Left forelimb (tissue), 1 donor: ENCODE measurements at places on chromosomes 5 and 9.

- DNase-seq, result no peak
Observed at GRCh38 chr9:78363221-78363620, 66.3 kb downstream of the PSAT1 start.

DNA sequence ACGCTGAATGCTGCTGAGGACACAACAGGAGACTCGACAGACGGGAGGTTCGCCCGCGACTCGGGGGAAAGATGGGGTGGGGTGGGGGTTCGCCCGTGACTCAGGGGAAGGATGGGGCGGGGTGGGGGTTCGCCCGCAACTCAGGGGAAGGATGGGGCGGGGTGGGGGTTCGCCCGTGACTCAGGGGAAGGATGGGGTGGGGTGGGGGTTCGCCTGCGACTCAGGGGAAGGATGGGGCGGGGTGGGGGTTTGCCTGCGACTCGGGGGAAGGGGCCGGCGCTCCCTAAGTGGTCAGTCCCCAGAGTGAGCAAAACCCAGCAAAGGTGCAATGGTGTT lies 2.2 kb downstream of the LCN6 start:
- no peak for DNase-seq

- no peak for DNase-seq
Observed at GRCh38 chr9:114525513-114525912, 20.2 kb upstream of the WHRN start.

DNA sequence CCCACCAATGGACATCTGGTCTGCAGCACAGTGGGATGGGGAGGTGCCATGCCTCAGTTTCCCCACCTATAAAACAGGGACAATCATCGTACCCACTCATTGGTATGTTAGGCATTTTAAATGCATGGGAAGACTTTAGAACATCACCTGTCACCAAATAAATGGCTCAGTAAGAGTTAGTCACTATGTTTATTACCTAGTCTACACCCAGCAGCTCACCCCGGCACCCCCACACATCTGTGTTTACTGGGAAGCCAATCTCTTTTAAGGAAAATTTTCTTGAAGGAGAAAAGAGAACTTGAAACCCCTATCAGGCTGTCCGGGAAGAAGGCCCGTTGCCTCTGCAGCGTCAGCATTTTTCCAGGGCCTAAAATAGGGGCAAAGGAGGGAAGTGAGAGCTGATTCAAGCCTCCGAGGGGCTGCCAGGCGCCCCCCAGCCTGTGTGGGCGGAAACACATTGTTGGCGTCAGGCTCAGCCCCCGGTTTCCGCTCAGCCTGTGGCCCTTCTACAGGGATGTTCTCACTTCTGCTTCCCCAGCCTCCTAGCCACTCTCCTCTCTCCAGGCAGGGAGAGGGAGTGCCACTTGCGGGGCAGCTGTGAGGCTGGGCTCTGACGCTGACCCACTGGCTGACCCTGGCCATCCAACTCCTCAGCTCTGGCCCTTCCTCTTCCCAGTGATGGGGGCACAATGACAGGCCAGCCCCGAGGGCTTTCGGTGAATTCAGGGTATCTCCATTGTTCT lies 4.6 kb downstream of the CSF1R start:
- peak; percentile 70 for DNase-seq

DNA sequence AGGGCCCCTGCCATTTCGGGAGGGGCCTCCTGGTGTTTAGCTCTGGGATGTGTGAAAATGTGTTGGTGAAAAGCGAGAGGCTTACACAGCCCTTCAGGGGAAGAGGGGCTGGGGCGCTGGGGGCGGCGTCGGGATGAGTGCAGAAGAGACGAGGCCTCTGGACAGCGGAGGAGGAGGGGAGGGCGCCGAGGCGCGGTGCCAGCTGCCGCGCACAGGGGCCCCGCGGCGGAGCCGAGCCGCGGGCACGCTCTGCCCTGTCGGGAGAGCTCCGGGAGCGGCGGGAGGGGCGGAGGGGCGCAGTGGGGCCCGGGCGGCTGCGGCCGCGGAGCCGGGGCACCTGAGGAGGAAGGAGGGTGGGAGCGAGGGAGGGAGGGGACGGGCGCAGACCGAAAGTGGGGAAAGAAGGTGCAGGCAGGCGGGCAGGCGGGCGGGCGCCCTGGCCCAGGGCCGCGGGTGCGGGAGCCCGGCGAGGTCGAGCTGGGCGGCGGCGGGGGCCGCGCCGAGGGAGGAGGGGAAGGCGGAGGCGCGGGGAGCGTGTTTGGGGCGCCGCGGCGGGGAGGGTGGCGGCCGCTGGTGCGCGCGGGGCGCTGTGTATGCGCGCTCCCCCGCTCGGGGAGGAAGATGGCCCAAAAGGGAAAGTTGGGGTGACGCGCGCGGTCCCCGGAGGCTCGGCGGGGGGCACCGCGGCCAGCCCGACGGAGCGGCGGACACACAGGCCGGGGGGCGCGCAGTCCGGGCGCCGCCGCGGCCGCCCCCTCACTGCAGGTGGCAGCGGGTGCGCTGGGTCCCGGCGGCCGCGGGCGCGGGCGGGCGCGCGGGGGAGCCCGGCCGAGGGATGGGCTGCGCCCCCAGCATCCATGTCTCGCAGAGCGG lies at the start of gene PDE8B:
PDE8B (plus strand) TSS at position 590 of the 873 bp plus-strand sequence; CDS start at position 836, 246 bp downstream.
- DNase-seq, result peak; percentile 66

DNA sequence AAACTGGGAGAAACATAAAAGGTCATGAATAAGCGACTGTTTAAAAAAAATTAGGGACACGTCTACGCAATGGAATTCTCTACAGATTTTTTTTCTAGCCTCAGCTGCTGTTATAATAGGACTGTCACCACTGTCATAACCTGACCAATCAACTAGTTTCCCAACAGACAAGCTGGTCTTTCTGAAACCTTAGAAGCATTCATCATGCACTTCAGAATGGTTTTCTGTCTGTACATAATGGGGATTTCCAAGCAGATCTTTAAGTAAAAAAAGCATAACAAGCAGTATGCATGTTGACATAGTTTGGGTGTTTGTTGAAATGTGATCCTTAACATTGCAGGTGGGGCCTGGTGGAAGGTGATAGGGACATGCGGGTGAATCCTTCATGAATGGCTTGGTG lies 58.3 kb upstream of the SEMA6A start:
- DNase-seq, result no peak

DNA sequence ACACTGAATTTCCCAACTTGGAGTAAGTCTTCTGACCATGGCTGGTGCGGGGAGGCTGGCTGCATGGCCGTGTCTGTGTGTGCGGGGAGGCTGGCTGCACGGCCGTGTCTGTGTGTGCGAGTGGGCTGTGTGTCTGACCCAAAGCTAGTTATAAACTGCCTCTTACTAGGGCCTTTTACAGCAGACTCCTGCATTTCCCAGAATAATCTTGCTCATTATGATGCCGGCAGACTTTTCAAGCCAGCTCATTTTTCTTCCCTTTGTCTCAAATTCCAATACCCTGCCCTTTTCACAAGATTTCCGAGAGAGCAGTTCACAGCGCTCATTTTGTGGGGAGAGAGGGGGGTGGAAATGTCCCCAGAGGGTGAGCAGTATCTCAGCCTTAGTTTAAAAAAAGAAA lies 470.7 kb upstream of the BRINP1 start:
- no peak for DNase-seq

DNA sequence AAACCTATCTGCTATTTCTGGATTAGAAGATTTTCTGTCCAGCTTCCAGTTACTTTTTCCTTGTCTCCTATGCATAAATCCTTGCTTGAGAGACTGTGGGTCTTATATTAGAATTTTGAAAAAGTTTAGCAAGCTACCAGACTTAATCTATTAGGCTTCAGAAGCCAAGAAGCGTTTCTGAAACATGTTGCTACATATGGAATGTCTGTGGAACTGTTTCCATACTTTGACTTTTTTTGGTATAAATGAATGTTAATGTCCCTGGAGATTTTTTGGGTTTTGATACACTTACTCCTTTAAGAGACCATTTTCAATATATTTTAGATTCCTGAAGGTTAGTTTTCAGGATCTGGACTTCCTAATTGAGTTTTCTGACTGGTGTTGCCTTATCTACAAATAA lies 191.4 kb upstream of the SGCD start:
- DNase-seq, result no peak
